SHP77 (cell line): ENCODE measurements at places on chromosomes 4 and X.

GRCh38 chr4:179278647-179279046 lies 1836.4 kb upstream of the AGA start:
- DNase-seq, result no peak

GRCh38 chrX:120697053-120697452 lies 67.2 kb upstream of the C1GALT1C1 start:
- no peak for DNase-seq

DNA sequence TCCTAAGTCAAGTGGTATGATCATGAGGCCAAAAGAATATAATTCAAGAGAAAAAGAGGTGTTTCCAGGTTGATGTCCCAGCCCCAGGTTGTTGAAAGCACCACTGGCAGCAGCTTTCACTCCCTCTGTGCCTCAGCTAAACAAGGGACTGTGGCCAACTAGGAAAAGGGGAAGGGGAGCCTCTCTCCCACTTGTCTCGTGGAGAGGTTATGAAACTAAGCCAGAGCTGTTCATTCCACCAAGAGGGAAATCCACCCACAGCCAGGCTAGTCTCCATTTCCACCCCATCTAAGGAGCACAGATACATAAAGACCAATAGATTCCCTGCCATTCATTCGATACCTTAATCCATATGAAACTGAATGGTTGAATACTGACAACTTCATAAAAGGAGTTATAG lies 8.1 kb downstream of the ANXA5 start:
- DNase-seq, result no peak

- DNase-seq, result no peak
Observed at GRCh38 chr4:177974461-177974860, 532.2 kb upstream of the AGA start.

GRCh38 chrX:105744291-105744690 lies 78.0 kb upstream of the NRK start:
- DNase-seq, result no peak

DNA sequence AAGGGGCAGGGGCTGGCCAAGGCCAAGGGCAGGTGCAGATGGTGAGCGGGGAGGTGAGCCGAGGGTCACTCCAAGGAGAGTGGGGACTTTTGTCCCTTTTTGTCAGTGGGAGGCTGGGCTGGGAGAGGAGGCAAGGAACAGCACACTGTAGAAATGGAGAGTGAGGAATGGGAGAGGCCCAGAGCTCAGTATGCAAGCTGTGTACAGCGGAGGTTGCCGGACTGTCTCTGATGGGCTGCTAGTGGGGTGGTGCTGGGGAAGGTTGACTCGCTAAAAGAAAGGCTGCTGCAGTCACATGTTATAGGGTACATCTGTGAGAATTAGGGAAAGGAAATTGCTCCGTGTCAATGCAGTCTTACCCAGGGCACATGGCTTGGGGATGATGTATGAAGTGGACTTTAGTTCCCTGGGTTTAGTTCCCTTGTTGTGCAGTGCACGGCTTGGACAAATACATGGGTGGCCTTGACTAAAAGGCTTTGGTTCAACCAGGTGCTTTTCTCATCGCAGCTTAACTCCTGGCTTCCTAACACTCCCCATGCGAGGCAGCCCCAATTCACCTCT lies 57.1 kb upstream of the STX18 start:
- DNase-seq, result no peak
